ENCODE measurements at places on chromosomes 12 and 14.

DNA sequence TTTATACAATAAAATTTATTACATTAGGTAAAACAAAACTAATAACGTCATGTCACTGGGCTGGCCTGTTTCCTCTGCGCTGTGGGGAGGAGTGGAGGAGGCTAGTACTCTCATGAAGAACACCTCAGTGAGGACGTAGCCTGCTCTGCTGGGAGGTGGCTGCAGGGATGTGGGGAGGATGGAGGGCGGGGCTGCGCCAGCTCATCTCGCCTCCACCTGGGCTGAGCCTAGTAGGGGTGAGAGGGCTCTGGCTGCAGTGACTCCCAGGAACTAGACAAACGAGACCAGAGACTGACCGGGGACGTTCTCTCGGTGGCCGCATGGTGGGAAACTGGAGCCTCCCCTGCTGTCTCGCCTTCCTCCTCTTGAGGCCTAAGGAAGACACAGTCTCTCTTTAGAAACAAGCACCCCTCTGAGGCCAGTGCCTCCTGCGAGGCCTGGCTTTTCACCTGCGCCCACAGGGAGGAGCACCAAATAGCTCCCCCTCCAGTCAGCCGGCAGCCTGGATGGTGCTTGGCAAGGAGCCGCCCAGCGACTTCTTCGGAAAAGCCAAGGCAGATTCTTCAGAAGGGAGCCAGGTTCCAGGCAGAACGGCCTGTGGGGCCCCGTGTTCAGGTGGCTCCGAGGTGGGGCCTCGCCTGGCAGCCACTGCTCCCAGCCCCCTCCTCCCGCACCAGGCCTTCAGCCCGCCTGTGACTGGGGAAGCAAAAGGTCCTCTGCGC lies 62.4 kb downstream of the PLEKHG3 start:
- no peak for DNase-seq

DNA sequence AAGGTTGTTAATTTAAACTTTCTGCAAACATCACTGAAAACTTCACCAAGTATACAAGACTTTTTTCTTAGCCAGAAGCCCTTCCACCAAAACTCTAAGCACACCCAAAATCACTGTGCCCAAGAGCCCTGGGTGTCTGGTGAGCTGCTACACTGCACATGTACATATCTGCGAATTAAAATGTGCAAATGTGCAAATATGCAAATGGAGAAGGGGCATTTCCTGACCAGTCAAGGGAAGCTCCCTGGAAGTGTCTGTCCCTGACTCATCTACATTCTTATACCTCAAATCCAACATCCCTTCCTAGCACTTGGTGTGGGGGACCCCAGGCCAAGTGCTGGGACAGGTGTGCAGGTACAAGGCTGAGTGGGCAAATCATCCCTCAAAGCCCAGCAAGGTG lies 123.7 kb downstream of the PCNX1 start:
- no peak for DNase-seq

DNA sequence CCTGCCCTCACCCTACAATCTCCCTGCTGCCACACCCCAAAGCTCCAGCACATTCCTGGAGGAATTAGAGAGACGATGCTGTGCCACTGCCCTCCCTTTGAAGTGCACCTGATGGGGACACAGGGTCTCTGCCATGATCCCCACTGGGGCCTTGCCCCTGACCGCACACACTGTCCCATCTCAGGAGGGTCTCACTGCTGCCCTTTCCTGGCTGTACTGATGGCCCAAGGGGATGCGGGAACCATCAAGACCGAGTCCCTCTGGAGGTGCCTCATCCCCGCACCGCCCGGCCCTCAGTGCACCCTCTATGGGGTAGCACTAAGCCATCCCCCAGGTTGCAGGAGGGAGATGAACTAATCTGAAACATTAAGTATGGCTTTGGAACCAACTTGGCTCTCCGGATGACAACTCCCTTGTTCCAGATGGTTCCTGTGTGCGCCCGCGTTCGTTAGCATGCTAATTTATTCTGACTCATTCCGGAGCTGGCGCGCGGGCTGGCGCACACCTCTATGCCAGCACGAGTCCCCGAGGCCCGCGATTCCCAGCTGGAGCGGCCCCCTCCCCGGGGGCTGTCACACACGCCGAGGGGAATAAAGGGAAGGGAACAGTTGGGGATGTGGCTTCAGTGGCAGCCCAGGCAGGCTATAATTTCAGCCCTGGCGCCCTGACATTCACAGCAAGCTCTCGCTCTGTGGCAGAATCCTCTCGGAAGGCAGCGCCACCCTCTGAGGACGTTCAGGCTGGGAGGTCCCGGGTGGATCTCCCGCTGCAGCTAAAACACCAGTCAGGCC lies 34.2 kb upstream of the C14orf180 start:
- no peak for DNase-seq

- DNase-seq: no peak
Observed at GRCh38 chr12:103691063-103691462, 104.0 kb downstream of the STAB2 start.

- no peak for DNase-seq
Observed at GRCh38 chr12:18502422-18502968, 235.3 kb downstream of the PLCZ1 start.

DNA sequence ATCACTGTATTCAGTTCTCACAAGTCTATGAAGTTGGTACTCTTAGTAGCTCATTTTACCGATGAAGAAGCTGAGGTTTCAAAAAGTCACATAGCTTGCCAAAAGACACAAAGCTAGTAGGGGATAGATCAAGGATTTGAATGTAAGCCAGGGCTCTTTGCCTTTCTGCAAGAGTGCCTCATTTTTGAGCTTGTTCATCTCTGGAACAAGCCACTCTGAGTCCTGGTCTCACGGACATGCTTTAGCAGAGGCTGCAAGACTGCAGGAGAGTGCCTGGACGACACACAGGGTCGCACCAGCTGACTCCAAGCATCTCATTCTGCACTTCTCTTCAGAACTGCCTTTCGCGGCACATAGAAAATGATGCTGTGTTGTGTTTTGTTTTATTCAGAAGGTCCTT lies 3.7 kb downstream of the NUAK1 start:
- no peak for DNase-seq

DNA sequence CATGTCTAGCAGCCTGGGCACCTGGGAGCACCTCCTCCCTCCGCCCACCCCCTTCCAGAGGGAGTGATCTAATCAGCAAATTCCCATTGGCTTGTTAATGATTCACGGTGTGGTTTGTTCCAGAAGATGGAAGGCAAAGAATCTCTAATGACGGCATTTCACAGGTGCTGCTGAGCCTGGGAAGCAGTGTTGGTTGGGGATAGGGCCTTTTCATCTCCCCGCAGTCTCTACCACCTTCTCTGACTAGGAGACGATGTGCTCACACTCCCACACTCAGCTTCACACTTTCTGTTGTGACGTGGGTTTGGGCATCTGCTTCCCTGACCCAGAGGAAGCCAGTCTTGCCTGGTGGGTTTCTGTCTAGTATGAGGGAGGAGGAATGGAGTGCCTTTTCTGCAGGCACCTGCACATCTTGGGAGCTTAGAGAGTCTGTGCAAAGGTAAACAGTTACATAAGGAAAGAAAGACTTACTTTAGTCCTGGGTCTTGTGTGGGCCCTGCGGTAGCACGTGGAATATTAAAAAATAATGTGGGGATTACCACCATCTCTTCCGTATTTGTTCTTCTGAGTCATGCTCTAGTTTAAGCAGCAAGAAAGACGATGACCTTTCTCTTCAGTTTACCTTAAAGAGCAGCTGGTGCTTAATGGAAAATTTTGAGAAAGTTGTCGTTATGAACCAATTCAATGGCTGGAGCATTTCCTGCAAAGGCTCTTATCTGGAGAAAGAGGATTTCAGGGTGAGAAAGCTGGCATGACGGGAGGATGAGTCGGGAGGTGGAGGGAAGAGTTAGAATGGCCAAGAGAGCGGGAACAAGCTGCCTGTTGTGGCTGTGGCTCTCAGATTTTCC lies 70.6 kb upstream of the ARHGAP5 start:
- DNase-seq: no peak

GRCh38 chr12:52203079-52203921 lies 11.5 kb upstream of the KRT80 start:
- DNase-seq: no peak

DNA sequence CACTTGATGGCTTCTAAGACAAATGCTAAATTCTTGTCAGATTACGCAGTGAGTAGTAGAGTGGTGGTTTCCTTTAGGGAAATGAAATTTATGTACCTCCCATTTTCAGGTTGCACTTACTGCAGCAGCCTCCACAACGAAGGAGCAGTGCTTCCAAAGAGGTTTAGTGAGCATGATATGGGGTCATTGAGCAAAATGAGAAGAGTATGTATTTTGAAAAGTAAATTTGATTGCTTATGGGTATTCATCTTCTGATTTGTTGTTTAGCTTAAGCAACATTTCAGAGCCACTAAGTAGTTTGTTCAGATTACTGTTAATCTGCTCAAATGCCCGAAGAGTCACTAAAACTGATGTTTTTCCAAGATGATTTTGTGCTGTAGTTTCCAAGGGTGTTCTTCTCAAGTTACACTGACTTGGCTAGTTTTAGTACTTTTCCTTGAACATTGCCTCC lies 493.6 kb downstream of the PCNX1 start:
- DNase-seq: no peak

All from liver (tissue), 10 donors.